ENCODE measurements at places on chromosomes 1 and 21.
A peak's percentile ranks its signal among the peaks of the same experiment; 100 is the strongest.

GRCh38 chr1:210597555-210598134, 268.9 kb downstream of the HHAT start:
- DNase-seq, result no peak

DNA sequence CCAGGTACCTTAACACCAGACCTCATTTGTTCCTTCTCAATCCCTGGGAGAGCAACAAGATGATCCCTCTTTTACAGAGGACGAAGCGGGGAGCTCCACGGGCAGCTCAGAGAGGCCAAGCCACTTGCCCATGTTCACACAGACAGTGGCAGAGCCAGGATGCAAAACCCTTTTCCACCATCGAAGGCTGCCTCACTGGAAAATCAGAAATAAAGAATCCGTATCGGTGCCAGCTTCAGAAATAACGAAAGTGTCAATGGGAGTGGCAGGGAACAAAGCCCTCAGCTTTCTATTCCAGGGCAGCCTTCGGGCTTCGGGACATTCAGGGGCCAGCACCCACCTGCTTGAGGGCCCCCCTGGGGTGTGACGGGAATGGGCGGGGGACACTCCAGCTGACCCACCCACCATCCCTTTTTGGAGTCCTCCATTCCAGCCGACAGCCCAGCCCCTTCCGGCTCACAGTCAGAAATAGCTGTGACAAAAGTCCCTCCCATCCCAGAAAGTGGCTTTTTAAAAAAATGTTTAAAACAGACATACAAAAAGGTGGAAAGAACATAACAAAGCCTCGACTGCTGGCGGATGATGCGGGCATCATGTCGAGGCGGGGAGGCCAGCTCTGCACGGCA, 6.0 kb downstream of the IFFO2 start:
- DNase-seq, result no peak

DNA sequence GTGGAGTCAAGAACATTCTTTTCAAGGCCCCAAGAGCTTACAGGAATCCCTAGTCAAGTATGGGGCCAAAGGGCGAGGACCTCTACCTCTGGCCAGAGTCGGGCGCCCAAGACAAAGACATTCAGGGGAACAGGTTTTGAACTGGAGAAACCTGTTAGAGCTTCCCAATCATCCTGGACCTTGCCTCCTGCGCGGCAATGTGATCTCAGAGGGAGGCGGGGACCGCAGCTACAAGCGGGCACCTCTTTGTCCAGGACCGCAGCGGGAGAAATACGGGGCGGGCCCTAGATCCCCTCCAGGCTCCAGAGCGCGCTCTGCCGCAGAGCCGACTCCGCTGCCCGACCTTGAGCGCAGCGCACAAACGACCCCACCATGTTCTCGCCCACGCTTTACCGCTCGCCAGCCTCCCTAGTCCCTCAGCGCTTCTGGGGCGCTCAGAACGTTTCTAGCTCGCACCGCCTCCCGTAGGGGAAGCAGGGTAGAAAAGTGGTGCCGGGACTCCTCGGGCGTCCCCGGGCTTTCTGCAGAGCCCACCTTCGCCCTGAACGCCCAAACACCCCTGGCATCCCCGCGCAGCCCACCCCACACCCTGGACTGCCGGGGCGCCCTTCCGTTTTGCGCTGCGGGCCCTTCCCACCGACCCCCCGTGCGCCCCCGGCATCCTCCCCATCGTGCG, 28.1 kb downstream of the RABIF start:
- no peak for DNase-seq

- DNase-seq, result peak; percentile 44
These were observed 607 bp upstream of the LGR6 start for GRCh38 chr1:202192770-202193613.

DNA sequence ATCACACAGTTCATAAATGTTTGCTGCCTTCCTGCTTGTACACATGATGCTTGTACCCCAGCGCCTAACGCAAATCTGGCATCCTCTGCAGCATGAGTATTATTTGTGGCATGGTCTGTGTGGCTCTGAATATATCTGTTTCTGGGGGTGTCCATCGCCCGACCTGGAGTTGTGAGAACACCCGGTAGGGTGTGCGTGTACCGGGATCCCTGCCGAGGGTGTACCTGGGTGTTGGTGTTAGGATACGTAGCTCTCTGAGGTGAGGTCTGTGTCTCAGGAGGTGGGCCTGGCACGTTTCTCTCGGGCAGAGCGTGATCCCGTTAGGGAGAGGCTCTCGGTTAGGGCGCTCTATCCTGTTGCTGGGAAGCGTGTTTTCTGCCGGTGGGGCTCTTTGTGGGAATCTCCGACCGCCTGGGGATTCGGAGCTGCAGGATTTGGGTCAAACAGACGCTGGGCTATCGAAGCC, 10.4 kb upstream of the CDC20 start:
- no peak for DNase-seq

GRCh38 chr1:60213253-60213652, 139.7 kb upstream of the C1orf87 start:
- DNase-seq, result no peak

GRCh38 chr1:92822879-92823278, 9.0 kb upstream of the RPL5 start:
- no peak for DNase-seq

DNA sequence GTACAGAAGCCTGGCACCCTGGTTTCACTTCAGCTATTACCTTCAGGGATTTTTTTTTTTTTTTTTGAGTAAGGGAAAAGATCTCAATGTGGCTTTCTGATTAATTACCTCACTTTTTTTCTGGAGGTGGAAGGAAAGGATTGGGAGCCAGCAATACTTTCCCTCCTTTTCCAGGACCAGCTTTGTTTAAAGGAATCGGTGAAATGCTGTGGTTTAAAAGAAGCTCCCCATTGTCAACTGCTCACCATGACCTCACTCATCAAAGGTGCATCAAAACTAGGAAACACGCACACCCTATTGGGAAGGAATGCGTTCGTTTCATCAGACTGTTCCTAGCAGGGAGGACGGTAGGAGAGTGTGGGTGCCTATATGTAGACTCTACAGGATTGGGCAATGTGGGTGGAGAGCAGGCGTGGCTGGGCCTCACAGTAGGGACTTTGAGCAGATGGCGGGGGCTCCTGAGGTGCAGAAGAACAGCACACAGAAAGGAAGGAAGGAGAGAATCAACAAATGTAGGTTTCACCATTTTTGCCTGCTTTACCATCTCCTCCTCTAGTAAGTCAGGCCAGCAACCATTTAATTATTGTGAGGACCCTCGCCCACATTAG, 13.0 kb downstream of the PHGDH start:
- DNase-seq, result no peak

DNA sequence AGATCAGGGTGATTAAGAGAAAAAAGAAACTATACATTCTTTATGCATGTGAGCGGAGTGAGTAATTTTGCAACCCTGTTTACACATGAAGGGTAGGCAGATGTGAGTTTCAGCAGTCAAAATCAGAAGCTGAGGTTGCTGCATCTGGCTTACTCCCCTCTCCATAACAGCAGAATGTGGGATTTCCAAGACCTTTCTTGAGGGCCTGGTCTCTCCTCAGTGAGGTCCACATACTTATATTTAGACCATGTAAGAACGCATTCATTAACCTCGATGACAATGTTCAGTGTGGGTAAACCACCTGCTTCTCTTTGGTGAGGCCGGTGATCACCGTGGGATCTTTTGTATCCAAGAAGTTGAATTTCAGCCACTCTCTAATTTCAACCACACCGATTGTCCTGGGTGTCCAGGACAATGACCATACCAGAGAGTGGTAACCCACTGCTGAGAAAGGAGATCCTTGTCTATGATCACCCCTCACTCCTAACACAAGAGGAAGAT, 18.7 kb upstream of the RAP1A start:
- DNase-seq, result no peak

DNA sequence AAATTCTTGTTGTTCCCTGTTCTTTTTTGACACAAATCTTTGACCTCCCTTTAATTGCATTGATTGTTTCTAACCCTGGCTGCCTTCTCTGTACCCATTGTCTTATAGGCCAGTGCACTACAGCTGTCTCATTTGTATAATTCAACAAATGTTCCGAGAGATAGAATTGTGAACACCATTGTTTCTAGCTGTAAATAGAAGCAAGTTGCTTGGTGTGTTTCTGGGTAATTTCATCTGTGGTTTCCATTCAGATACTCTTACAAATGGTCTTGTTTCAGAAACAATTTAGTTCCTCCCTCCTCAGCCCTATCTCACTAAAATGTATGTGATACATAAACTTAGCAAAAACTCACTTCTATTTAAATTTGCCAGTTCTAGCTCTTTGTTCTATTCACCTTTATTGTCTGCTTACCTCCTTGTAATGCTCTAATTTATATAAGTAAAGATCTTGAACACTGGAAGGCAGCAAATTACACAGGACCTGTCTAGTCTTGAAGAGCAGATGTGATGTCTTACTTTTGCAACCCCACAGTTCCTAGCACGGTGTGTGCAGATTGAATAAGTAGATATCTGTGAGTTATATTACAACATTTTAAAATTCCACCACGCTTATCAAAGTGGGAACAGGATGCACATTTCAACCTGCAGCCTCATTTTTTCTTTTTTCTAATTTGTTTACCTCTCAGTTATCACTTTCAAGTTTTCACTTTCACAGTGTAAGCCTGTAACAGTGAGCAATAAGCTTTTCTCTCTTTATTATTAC, 515.6 kb upstream of the ZP4 start:
- no peak for DNase-seq

DNA sequence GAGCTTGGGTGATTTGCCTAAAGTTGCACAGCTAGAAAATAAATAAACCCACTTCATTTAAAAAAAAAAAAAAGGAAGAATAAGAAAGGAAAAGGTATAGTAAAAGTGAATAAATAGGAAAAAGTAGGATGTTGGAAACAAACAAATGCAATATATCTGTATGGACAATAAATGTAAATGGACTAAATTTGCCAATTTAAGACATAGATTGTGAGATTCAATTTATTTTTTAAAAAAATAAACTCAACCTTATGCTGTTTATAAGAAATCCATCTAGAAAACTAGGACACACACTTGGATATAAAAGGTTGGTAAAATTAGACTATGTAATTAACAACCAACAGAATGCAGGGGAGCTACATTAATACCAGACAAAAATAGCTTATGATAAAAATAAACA, 300.0 kb downstream of the AJAP1 start:
- no peak for DNase-seq

DNA sequence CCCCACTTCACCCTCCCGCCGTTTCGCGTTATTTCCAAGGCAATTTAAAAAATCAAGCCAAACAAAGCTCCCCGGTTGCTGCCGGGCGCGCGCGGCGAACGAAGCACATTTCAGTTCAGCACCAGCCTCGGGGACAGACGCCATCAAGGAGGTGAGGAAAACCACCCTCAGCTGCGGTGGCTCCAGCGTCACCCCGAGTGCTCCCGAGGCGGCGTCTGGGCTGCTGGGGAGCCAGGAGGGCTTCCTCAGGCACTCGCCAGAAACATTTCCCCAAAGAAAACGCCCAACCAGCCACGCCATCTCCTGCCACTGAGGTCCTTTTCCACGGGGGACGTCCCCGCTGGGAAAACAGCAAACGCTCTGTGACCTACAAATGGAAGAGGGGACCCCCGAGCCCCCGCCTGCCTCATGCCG, 623 bp downstream of the GNG4 start:
- peak; percentile 21 for DNase-seq

GRCh38 chr1:182166321-182166720, 104.8 kb upstream of the ZNF648 start:
- DNase-seq, result no peak

DNA sequence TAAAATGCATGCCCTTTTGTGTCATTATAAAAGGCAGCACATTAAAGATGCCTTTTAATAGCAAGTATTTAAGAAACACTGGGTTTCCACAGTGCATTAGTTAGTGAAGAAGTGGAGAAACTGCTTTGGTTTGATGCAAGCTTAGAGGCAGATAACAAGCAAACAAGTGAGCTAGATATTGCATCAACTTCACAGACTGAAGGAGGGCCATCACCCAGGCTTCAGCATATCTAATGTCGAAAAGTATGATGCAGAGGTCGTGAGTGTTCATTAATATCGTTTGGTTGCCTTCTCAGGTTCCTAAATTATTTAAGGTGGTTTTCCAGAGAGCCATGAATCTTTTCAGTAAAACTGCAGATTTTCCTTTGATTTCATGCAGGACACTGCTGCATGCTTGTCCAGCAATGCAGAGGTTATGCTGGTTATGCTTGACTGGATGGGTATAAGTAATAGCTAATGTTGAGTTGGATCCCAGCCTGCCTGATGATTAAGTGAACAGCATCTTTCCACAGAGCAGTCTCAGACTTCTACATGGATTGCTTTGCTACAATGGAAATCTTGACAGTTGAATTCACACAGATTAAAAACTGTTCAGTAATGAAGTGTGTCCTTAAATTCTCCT, 69.7 kb upstream of the IPO9 start:
- no peak for DNase-seq

GRCh38 chr21:28228636-28228995, 764.1 kb downstream of the LTN1 start:
- DNase-seq, result no peak

GRCh38 chr1:147635342-147635741, 35.0 kb downstream of the ACP6 start:
- DNase-seq, result no peak

GRCh38 chr1:45013551-45014209, 1.6 kb downstream of the UROD start:
- DNase-seq, result no peak

DNA sequence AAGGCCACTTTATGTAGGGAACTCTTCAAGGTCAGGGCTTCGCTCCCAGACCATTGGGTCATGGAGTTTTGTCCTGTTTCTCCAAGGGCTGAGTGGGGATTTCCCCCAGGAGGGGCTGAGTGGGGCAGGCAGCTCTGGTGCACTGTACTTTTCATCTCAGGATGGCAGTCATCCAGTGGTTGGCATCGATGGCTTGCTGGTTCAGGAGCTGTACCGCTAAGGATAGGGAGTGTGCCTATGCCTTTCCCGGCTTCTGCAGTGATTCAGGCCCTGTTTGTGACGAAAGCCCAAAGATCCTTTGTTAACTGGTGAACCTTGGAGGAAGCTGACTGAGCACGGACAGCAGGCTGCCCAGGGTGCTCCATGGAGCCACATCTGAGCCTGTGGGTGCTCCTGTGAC, 100.1 kb upstream of the GADD45A start:
- no peak for DNase-seq

- DNase-seq, result no peak
These were observed 93.9 kb downstream of the ADCY10 start for GRCh38 chr1:167819849-167820683.

GRCh38 chr1:10178597-10179405, 31.6 kb upstream of the KIF1B start:
- DNase-seq, result no peak

- no peak for DNase-seq
These were observed 107.8 kb upstream of the FOXD3 start for GRCh38 chr1:63214553-63214952.

Measured in stimulated activated CD8-positive, alpha-beta memory T cell treated with anti-CD3 and anti-CD28 coated beads, Interleukin-7, amount 100 ng/mL, for 1 hour (primary cell).